ENCODE measurements at places on chromosomes 3 and 15.

DNA sequence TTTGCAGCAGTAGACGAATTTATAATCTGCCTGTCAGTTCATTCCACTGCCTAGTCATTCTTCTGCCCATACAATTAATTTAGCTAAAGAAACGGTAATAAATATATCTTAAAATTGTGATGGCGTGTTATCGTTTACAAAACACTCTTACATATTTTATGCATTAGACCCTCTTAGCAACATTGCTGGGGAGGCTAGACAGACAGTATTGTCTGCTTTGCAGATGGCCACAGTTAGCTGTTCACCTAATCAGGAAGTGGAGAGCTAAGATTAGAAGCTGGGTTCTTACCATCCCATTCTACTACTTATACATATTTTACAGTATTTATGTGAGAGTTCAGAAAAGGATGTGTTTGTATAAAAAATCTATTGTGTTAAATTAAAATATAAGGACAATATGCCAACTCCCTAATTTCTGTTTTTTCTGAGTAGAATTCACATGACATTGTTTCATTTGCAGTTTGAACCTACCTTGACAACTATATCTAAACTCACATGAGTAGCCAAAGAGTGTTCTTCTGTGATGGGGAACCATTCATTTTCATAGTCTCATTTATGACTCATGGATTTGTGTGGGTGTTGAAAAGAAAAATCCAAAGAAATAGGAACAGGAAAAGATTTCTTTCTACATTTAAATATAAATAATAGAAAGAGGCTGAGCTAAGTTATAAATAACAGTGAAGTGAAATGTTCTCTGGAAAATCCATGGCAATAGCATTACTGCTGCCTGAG, 41.7 kb upstream of the C3orf80 start:
- no peak for DNase-seq

DNA sequence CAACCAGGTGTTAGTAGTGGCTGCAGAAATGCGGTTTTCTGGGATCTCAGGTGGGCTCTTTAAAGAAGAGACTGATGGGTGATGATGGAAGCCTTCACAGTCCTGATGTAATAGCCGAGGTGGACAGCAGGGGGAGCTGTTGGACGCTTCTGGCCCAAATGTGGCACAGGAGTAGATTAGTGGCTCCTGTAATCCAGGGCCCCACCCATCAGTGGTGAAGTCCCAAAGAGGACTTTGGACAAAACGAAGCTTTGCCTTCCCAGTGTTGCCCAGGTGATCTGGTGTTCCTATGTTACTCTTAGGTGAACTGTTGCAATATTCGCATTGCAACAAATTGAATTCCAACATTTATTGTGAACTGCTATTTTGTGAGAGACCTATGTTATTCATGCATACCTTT, 31.8 kb upstream of the MYZAP start:
- DNase-seq, result peak; percentile 52

DNA sequence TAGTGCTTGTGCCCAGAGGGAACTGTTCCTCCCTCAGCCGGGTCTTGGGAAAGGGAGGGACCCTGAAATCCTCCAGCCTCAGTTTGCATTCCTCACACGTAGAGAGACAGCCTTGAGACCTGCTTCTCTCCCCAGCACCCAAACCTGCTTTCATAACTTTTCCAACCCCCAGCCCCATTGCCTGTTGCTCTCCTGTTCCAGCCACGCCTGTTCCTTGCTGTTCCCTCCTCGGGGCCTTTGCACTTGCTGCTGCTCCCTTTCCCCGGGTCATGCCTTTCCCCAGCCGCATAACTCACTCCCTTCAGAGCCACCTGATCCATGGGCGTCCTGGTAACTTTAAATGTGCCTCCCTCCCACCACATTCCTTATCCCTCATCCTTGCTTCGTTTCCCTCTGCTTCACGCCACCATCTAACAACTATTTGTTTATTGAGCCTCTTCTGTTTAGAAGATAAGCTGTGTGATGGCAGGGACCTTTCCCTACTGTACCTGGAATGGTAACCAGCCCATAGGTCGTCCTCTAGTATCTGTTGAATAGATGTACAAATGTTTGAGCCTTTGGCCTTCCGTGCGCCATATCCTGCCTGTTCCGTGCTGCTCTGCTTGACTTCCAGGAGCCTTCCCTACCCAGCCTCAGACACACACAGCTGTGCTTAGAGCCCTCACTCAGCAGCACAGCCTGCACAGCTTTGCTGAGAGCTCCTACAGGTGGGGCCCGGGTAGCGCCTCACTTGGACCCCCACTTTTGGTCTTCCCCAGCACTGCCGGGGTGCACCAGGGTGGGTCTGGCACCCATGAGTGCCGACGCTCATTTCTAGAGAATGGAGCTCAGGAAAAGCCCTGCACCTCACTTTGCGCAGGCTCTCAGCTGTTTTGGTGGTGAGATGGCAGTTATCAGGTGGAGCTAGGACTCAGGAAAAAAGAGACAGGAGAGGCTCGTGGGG, 60.2 kb downstream of the SCN5A start:
- no peak for DNase-seq

DNA sequence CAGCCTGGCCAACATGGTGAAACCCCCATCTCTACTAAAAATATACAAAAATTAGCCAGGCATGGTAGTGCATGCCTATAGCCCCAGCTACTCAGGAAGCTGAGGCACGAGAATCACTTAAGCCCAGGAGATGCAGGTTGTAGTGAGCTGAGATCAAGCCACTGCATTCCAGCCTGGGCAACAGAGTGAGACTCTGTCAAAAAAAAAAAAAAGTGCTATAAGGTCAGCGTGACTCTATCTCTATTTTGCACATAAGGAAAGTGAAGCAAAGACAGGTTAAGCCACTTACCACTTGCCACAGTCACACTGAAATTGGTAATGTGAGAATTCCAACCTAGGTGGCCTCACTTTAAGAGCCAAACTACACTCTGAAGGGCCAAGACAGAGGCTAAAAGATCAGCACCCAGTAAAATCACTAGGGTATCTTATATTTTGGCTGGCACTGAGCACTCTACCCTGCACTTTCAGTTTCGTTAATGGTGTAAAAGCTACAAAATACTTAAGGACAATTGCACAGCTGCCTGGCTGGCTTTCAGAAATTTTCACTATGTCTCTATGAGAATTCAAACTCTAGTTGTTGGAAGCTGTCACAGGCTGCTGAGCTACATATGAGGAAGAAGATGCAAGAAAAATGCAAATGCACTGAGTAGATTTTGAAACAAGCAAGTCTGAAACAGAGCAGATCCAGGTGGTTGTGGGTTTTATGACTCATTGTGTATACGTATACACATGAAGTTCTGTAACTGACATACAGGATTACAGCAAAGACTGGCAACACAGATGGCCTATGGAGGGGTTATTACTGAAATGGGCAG, 32.7 kb downstream of the TRANK1 start:
- no peak for DNase-seq

- no peak for DNase-seq
Measured at GRCh38 chr3:178288074-178288473, 248.2 kb upstream of the KCNMB2 start.

DNA sequence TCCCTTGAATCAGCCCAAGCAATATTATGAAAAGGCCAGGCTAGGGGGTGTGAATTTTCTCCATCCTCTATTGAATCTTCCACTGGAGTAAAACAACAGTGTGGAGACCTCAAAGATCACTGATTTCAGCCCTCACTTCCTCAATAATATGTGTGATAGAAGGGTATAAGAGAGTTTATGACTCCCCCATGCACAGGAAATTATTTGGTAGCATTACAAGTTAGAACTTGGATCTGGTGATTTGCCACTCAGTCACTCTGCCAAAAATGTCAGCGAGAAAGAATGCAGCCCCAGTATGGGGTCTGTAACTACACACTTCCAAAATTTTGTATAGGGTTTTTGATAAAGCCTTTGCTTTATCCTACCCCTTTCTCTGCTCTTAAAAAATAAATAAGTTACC, 81.0 kb upstream of the KCNMB2 start:
- no peak for DNase-seq

GRCh38 chr15:27210176-27210575, 239.2 kb downstream of the GABRG3 start:
- no peak for DNase-seq

GRCh38 chr3:16511681-16512434, 1.6 kb downstream of the RFTN1 start:
- DNase-seq, result peak; percentile 65

GRCh38 chr3:194093842-194094241, 42.1 kb upstream of the HES1 start:
- DNase-seq, result no peak

DNA sequence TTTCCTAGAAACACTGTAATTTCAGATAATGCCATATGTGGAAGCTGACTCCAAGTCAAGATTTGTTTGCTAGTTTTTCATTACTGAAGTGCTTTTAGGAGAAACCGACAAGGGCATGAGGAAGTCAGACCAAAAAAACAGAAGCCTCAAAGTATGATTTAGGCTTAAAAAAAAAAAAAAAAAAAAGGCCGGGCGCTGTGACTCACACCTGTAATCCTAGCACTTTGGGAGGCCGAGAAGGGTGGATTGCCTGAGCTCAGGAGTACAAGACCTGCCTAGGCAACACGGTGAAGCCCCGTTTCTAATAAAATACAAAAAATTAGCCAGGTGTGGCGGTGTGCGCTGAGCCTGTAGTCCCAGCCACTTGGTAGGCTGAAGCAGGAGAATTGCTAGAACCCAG, 11.6 kb downstream of the RPL15 start:
- no peak for DNase-seq

DNA sequence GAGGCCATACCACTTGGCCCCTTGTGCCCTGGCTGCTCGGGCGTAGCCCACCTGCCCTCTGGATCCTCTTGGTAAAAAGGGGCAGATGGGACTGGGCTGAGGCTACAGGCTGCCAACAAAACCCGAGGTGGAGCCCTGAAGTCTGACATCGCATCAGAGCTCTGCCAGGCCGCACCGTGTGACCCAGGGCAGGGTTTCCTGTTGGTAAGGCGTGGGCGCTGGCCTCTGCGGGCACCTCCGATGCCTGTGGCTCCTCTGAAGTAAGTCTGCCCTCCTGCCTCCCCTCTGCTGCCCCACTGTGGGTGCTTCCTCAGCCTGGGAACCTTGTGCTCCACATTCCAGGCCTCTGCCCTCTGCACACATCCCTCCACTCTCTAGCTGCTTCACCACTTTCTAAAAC, 8.9 kb downstream of the CHDH start:
- DNase-seq, result no peak

- no peak for DNase-seq
Measured at GRCh38 chr3:47318916-47319315, 36.2 kb downstream of the KLHL18 start.

GRCh38 chr3:105763659-105764036, 105.2 kb downstream of the CBLB start:
- no peak for DNase-seq

- DNase-seq, result no peak
Measured at GRCh38 chr3:52144796-52145735, 9.2 kb downstream of the POC1A start.

- no peak for DNase-seq
Measured at GRCh38 chr3:172313671-172314070, 134.6 kb downstream of the GHSR start.

DNA sequence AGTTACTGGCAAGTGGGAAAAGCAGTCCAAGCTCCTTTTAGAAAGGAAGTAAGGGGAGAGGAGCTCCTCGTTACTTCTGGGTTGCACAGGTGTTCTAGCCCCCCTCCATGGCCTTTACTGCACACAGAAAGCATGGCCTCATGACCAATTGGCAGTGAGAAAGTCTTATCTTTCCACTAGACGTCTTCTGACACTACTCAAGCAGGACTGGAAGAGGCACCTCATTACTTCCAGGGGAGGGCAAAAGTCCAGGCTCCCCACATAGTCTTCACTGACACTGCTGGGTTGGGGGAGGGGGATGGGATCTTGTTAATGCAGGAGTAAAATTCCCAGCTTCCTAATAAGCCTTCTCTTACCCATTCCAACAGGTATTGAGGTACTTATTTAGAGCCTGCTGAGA, 27.6 kb upstream of the TM2D3 start:
- DNase-seq, result no peak

GRCh38 chr15:89472785-89473256, 23.6 kb downstream of the RHCG start:
- no peak for DNase-seq

GRCh38 chr15:62782071-62782841, 260.3 kb upstream of the TPM1 start:
- no peak for DNase-seq

- DNase-seq, result no peak
Measured at GRCh38 chr15:36831125-36831903, 251.9 kb downstream of the CDIN1 start.

- DNase-seq, result no peak
Measured at GRCh38 chr15:72106068-72106467, 11.9 kb downstream of the MYO9A start.

GRCh38 chr3:191290311-191291025, 38.7 kb upstream of the CCDC50 start:
- no peak for DNase-seq

DNA sequence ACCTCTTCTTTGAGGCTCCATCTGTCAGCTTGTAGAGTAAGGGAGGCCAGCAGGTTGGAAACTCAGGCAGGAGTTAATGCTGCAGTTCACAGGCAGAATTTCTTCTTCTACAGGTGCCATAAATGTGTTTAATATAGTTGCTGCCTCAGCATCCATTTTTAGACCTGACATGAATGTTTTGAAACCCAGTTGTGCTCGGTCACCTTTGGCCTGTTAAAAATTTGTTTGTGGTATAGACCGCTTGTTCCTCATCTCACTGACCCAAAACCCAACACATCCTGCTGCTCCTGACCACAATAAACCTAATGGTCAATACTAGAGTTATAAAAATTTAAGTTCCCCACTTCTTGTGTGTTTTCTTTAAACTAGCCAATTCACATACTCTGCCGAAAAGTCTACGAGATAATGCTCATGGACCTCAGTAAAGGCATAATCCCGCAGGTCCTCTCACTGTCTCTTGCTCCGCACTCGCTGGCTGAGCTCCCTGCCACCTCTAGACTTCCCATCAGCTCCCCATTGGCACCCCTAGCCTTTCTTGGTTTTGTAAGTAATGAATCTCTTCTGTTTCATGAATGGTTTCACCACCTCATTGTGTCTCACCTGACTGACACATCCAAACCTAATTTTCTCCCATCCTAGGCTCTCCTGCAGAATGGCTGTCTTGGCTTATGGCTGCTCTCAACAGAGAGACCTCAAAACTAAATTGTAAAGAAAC, 138.5 kb upstream of the STRIT1 start:
- no peak for DNase-seq
